ENCODE measurements at places on chromosomes 13 and 19.
A peak's percentile ranks its signal among the peaks of the same experiment; 100 is the strongest.

GRCh38 chr19:19192078-19192882 lies at the start of the genes BORCS8 and RFXANK:
Gene BORCS8 (minus strand): TSS chr19:19192152. CDS start chr19:19192117, 35 bp downstream.
Gene RFXANK (plus strand): TSS chr19:19192258. CDS start chr19:19193947, 1,689 bp downstream.
- DNase-seq = peak; percentile 99

DNA sequence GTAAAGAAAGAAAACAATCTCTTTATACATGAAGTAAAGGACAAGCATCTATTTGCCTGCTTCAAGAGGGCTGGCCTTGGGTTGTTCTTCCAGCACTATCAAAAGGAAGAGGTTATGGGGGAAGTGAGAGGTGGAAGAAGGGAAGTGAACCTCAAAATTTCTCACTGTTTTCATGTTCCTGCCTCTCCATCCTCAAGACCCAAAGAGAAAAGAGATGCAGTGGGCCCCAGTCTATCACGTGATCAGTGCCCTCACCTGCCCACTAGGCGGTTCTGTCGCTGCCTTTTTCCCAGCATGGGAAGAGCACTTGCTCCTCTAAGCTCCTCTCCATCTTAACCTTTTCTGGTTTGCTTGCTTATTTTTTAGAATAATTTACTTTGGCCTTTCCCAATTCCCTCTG lies 6.2 kb upstream of the USP12 start:
- DNase-seq = no peak

DNA sequence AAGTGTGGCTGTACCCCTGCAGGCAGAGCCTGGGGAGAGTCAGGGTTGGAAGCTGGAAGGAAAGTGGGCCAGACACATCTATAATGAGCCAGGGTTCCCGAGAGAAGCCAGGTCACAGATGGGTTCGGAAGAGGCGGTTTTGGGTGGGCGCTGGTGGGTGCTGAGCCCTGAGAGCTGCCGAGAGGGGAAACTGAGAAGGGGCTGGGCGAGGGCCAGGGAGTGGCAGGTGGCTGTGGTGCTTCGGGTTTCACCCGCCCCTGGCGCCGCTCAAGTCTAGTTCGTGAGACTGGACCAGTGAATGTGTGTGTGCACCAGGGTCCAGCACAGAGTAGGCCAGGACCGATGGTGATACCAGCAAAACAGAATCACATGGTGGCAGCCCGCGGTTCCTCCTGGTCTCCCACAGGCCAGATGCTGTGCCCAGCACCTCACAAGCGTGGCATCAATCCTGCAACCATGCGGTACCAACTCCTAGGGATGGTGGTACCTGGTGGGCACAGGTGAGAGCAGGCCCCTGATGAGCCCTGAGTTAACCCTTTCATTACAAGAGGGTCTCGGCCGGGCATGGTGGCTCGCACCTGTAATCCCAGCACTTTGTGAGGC lies 1.8 kb upstream of the LRRC4B start:
- DNase-seq = no peak

DNA sequence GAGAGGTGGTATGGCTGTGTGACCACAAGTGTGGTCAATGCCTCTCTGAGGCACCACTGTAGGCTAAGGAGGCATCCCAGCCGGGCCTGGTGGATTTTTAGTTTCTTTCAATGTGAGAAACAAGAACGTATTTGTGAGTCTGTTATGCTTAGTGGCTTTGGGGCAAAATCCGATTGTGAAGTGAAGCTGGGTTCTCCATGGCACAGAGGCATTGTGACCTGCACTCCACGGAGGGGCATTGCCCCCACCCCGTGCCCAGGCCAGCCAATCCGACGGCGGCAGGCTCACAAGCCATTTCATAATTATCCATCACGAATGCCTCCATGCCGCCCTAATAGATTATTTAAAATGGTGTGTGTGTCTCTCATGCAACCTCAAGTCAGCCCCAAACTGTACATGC lies 151.6 kb downstream of the ZNF536 start:
- DNase-seq = no peak

DNA sequence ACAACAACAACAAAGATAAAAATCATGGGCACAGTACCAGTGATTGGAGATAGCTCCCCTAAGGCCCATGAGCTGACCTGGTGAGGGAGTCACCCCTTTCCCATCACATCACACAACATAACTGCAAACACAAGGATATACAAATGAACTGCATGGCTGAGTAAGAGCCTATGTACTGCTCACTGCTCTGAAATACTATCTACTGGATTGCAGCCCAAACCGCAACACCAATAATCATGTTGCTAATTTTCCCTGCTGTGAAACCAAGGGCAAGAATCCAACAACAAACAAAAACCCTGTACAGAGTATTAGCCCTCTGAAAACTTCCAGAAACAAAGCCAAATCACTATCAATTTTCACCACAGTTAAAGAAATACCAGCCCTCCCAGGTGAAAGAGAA lies 1893.2 kb downstream of the PCDH9 start:
- no peak for DNase-seq

DNA sequence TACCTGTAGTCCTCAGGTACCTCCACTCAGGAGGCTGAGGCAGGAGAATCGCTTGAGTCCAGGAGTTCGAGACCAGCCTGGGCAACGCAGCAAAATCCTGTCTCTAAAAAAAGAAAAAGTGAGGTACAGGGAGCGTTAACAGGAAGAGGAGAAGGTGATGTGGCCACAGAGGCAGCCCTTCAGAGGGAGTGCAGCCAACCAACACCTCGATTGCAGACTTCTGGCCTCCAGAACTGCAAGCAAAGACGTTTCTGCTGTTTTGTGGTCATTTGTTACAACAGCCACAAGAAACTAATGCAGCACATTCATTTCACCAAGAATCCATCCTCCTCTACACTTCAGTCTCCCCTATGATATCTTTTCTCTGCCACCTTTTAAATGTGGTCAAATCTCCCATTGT lies 145.2 kb downstream of the USP12 start:
- no peak for DNase-seq

GRCh38 chr13:109182777-109183465 lies 553.5 kb downstream of the MYO16 start:
- no peak for DNase-seq

- no peak for DNase-seq
Measured at GRCh38 chr13:109780845-109781383, 5.5 kb downstream of the IRS2 start.

DNA sequence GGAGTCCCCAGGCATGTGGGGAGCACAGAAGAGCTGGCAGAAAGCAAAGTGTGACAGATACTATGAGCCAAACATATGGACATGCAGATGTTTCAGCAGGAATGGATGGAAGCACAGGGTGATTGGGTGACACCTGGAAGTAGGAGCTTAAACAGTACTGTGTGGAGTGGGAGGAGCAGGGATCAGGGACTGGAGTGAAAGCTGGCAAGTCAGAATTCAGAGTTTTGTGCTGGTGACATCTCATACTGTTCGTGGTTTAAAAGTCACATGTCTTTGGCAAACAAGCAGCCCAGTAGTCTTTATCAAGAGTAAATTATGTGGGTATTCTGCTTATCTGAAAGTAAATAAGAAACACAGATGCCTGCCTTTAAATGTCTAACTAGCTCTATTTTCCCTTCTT lies 408.2 kb downstream of the COG6 start:
- DNase-seq = no peak

DNA sequence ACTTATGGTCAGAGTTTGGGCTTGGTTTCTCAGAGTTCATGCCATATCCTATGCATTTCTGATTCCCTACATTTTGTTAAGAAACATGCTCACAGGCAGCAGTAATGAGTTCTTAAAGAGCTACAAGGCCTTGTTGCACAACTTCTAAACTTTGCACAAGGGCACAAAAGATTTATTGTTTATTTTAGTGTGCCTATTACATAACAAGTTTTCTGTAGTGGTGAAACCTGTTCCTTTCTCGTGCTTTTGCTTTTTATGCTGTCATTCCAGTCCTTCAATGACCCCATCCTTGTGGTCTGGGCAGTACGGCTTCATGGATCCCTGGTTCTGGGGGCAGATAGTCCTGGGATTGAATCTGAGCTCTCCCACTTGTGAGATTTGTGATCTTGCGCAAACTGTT lies 17.8 kb downstream of the ZNF507 start:
- no peak for DNase-seq

- no peak for DNase-seq
Measured at GRCh38 chr13:35309706-35310105, 166.8 kb downstream of the MAB21L1 start.

DNA sequence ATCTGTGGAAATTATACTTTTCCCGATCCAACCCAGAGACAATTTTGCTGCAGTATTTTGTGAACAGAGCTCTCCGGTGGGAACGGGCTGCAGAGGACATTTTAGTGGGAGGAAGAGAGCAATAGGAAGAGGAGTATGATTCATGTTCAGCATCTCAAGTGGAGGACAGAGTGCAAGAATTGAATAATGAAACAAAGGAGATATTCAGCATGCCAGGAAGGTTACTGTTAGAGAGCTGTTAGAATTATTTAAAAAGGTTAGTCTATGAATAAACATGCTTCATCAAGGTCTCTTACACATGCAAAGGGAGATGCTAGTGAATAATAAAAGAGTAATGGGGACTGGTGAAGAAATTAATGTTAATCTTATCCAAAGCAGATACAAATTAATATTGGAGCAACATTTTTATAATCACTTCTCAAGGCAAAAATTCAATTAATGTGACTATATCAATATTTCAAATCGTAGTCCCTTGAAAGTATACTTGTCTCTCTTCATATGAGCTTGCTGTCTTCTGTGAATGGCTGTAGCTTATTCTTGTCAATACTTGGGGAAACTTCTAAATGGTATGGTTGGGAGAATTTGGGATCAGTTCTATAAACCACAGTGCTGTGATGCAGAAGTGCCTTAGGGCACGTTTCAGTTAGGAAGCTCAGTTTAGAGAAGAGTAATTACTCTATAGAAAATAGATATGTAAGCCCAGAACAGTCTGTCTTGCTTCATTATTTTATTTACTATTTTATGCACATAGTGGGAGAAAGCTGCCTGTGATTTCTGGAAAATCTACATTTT lies 1165.8 kb downstream of the OLFM4 start:
- no peak for DNase-seq

GRCh38 chr13:113157929-113158747 lies at the start of gene PROZ:
Gene PROZ (plus strand): TSS chr13:113158648. CDS start chr13:113158661, 13 bp downstream.
- no peak for DNase-seq

GRCh38 chr13:105514401-105514800 lies 1021.1 kb downstream of the EFNB2 start:
- no peak for DNase-seq

GRCh38 chr13:30837227-30838159 lies 68.6 kb upstream of the MEDAG start:
- DNase-seq = no peak

- no peak for DNase-seq
Measured at GRCh38 chr13:113511361-113511760, 20.9 kb upstream of the DCUN1D2 start.

GRCh38 chr19:52809801-52810200 lies 11.6 kb downstream of the ZNF28 start:
- DNase-seq = no peak

DNA sequence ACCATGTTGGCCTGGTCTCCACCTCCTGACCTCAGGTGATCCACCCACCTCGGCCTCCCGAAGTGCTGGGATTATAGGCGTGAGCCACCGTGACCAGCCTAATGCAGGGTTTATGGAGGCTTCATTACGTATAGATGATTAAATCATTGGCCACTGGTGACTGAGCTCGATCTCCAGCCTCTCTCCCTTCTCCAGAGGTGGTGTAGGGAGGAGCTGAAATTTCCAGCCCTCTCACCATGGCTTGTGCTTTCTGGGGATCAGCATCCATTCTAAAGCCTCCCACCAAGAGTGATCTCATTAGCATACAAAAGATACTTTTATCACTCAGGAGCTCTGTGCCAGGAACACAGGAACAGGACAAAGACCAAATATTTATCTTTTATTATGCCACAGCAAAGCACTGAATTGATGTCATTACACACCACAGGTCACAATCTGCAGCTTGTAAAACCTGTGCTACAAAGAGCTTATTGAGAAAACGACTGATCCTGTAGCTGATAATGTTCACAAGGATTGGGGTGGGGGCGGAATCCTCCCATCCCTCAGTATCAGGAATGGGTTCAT lies 32.4 kb downstream of the RHPN2 start:
- no peak for DNase-seq

DNA sequence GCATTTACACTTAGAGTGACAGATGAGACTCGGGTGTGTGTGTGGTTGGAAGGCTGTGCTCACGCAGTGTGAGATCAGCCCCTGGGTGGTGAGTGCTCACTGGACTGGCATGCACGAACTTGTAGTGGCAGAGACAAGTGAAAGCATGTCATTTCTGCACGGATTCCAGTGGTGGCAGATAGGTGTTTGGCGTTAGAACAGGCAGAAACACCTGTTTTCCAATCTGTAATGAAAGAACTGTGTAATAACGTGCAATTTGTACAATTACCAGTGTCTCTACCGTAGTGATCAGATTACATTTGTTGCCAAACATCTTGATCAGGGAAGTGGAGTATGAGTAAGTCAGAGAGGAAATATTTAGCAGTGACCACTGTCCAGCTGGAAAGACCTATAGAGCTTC lies 8.2 kb downstream of the LAMP1 start:
- DNase-seq = no peak

- DNase-seq = peak; percentile 36
Measured at GRCh38 chr13:25971459-25972145, 80.2 kb downstream of the SHISA2 start.

- no peak for DNase-seq
Measured at GRCh38 chr19:42577016-42577415, 17.7 kb downstream of the CEACAM8 start.

GRCh38 chr13:107217251-107217650 lies 649.3 kb upstream of the ARGLU1 start:
- no peak for DNase-seq

DNA sequence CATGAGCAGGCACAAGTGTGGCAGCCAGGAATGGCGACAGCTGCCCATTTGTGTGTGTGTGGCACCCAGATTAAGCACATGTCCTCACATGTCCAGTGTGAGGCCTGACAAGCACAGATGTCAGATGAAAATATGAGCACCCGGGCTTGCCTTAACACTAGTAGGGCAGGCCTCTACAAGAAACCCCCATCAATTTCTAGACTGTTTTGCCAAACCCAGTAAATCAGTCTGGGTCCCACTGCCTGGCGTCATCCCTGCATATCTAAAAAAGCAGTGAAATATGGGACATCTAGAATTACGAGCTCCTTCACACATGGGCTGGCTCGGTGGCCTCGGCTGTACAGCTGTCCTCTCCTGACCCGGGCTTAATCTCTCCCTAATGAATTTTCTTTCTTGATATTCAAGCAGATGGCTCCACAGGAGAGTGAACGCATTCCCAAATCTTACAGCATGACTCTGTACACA lies 432.7 kb downstream of the FOXO1 start:
- no peak for DNase-seq

DNA sequence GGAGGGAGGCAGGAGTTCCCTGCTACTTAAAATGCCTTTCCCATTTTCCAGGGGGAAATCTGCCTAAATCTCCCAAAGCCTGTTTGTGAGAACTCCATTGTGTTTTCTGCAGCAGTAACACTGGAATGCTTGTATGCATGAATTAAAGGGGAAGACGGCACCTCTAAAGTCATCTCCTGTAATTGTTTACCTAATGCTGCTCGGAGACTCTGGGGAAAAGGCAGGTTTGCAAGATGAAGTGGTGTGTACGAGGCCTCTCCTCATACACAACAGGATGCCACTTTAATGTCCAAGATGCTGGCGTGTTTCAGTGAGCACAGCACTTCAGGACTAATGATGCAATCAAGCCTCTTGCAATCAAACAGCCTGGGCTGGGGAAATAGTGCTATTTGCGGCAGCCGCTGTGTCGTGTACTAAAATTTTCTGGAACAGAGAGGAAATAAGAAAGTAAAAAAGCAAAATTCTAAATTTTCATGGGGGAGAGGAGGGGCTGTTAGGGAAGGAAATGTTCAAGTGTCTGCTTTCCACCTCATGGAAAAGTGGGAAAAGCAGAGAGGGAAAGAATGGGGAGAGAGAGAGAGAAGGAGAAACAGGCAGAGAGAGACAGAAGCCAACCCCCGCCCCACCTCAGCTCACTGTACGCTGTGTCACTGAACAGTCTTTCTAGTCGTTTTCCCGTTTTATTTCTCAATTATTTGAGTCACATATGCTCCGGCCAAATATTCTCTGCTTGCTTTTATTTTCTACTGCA lies 32.9 kb downstream of the TSHZ3 start:
- no peak for DNase-seq

Data from stimulated activated CD4-positive, alpha-beta T cell treated with anti-CD3 and anti-CD28 coated beads, Interleukin-2, amount 100 ng/mL, for 24 hours (primary cell).